ENCODE measurements at places on chromosomes 12 and 14.

DNA sequence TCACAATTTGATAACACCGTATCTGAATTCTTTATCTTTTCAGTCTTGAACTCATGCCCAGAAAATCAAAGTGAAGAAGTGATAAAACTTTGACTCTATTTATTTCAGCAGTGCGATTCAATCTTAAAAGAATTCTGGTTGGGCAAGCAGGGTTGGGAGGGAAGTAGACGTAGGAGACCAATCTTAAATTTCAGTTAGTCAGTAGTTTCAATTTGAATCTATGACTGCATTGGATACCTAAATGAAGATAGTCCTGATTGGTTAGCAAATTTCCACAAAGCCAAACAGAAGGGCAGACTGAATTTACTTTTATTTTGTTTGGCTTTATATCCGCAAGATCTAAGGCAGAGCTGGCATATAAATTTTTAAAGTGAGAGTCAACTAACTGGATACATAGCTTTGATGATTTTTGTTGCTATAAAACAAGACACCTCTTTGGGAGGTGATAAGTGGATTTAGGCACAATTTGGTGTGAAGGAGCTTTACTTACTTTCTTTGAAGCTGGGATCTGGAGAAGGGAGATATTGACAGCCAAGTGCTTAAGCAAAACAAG is 2.6 kb downstream of the ACSS3 start:
- DNase-seq: no peak

GRCh38 chr14:83071888-83072501 is 1538.3 kb upstream of the SEL1L start:
- no peak for DNase-seq

- DNase-seq: no peak
These were observed 35.2 kb downstream of the BRMS1L start for GRCh38 chr14:35861204-35861868.

DNA sequence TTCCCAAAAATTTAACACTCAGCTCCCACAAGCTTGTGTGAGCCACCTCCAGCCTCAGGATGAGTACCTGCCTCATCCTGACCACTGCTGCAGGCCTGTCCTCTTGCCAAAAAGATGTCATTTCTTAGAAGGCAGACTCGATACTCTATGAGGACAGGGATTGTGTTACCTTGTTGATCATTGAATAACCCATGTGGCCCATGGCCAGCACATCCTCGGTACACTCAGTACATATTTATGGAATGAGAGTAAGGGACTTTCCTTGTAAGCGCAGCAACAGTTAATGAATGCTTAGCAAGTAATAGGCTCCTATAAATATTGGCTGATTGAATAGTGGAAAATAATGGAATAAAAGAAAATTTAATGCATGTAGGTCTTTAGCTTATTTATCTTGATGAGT is 15.3 kb upstream of the DGLUCY start:
- no peak for DNase-seq

GRCh38 chr14:32354716-32355115 is 25.6 kb downstream of the AKAP6 start:
- DNase-seq: no peak

All from WTC11 (cell line).